ENCODE measurements at places on chromosomes 11 and 22. TPM values are rescaled to one million over a fixed set of nuclear protein-coding genes. Genes with fewer than 3 reads are reported as not detected.
A peak's percentile ranks its signal among the peaks of the same experiment; 100 is the strongest.

DNA sequence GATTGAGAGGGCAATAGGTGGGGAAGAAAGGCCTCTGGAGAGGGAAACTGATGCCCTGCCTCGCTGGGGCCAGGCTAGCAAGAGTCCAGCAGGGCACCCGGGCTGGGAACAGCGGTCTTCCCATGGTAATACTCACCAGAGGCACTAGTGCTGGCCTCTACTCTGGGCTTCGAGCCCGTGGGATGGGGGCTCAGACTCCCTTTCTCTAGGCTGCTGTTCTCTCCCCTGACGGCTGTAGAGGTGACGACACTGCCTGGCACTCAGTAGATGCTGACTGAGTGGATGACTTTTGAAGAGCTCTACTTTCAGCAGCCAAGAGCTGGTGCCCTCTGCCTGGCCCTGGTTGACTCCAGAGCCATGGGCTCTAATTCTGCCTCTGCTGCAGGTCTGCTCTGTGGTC is 818 bp upstream of the C1QTNF4 start:
- H3K36me3 ChIP-seq = no peaks in the 10 kb centered on the region
- no peak overlapping the region for H3K4me3 ChIP-seq
- no peak overlapping the region for H3K27ac ChIP-seq
- H3K4me1 ChIP-seq = 0 out of 2 replicates have a peak, but pooled peaks cover 3% of the 10 kb centered on the region
- H3K27me3 ChIP-seq = peaks cover 35% of the 10 kb centered on the region
- DNase-seq = no peak

GRCh38 chr22:19732403-19733113 is 9.2 kb downstream of the GP1BB start:
- no peaks in the 10 kb centered on the region for H3K36me3 ChIP-seq
- no peak overlapping the region for H3K27ac ChIP-seq
- no peaks in the 10 kb centered on the region for H3K27me3 ChIP-seq
- DNase-seq = no peak

DNA sequence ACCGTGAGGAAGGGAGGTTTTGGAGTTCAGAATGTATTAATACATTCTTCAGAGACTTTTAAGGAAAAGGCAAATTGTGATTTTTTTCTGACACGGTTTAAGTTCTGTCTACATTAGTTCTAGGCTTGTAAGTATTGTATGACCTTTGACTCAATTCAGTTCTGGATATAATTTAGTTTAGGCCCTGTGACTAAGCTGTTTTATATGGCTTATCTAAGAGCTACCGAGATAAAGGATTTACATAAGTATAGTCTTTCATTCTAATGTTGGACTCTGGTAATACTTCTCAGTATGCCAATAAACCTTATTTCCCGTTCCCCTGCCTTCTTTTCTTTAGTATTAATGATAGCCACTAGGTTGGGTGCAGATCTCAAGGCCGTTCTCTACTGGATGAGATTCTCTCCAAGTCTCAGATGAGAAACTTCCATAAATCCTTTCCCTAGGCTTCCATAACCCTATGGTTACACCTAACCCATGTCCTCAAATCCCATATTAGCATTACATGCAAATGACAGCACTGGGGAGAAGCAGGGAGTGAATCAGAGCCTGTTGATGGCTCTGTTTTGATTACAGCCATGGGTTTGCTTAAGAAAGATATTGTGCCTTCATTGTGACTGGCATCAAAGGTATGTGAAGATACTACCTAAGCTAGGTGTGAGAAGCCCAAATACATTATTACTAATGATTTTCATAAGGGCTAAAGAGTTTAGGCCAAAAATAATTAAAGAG is 38.7 kb downstream of the BARX2 start:
- peaks cover 8% of the 10 kb centered on the region for H3K27me3 ChIP-seq
- H3K36me3 ChIP-seq = no peaks in the 10 kb centered on the region
- DNase-seq = no peak
- no peak overlapping the region for H3K27ac ChIP-seq
- H3K4me1 ChIP-seq = no peaks in the 10 kb centered on the region
- no peak overlapping the region for H3K4me3 ChIP-seq

DNA sequence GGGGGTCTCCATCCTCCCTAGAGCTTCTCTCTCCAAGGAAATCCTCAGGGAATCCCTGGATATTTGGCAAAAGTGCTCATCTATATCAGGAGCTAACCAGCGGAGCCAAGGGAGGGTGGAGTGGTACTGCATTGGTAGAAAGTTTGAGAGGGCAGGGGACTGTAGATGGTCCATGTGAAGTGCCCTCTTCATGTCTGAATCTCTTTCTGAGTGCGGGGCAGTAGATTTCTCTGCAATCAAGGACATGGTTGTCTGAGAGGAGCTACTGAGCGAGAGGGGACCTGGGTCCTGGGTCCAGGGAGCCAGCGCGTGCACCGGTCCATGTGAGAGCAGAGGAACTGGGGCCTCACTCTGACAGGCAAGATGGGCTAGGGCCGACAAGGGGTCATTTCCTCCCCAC is 701 bp downstream of the DIXDC1 start:
- H3K27ac ChIP-seq = peak overlapping the region; percentile 80
- no peaks in the 10 kb centered on the region for H3K36me3 ChIP-seq
- H3K27me3 ChIP-seq = no peaks in the 10 kb centered on the region
- peak overlapping the region; percentile 79 for H3K4me3 ChIP-seq
- H3K4me1 ChIP-seq = peaks cover 75% of the 10 kb centered on the region

The TREH gene
- total RNA-seq = not detected

Measured in GM23248 (cell line).